Aorta (tissue), 5 donors: ENCODE measurements at places on chromosomes 1 and 21. TPM values are rescaled to one million over a fixed set of nuclear protein-coding genes. Genes with fewer than 3 reads are reported as not detected.

The DHRS3 gene
- total RNA-seq = 117 TPM

GRCh38 chr21:44853601-44854390 is 19.7 kb downstream of the PTTG1IP start:
- H3K4me3 ChIP-seq = no peak overlapping the region
- H3K27me3 ChIP-seq = no peaks in the 10 kb centered on the region
- H3K27ac ChIP-seq = no peak overlapping the region
- DNase-seq = peak; percentile 42
- no peaks in the 10 kb centered on the region for H3K4me1 ChIP-seq
- H3K36me3 ChIP-seq = peaks cover 20% of the 10 kb centered on the region

The CFHR2 gene
- not detected for total RNA-seq

The PLA2G2A gene
- total RNA-seq = 2,513 TPM

DNA sequence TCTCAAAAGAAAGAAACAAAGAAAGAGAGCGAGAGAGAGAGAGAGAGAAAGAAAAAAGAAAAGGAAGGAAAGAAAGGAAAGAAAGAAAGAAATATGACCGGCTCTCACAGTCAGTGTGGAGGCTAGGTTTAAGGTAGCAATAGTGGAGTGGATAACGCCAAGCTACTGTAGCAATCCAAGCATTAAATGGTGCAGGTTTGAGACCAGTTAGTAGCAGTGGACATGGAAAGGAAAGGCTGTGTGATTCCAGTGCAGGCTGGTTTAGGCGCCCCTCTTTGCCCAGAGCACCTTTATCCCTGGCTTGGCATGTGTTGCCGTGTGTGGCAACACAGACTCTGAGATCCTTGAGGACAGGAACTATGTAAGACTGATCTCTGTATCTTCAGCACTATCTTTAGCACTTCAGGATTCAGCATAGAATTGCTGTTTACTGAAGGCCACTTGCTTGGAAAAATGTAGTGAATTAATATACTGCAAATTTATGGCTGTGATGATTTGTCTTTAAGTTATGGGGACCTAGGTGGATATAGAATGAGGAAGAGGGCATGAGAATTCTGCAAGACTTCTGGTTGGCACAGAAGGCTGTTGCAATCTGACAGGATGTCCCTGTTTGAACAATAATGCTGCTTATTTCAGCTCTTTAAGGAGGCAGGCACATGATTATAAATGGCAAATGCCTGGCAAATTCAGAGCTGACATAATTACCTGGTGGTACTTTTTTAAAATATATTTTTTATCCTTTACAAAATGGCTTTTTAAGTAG is 10.8 kb upstream of the OSBPL9 start:
- H3K4me1 ChIP-seq = no peaks in the 10 kb centered on the region
- no peaks in the 10 kb centered on the region for H3K27me3 ChIP-seq
- no peak overlapping the region for H3K27ac ChIP-seq
- H3K4me3 ChIP-seq = no peak overlapping the region

GRCh38 chr1:211497489-211498045 is 5.6 kb upstream of the RD3 start:
- no peaks in the 10 kb centered on the region for H3K36me3 ChIP-seq
- no peaks in the 10 kb centered on the region for H3K4me1 ChIP-seq
- H3K27ac ChIP-seq = no peak overlapping the region
- H3K27me3 ChIP-seq = peaks cover 3% of the 10 kb centered on the region

The DMBX1 gene
- not detected for total RNA-seq

- no peaks in the 10 kb centered on the region for H3K4me1 ChIP-seq
- no peak overlapping the region for H3K27ac ChIP-seq
Observed at GRCh38 chr1:207740207-207740606, 11.6 kb upstream of the CD46 start.

- no peaks in the 10 kb centered on the region for H3K4me1 ChIP-seq
- no peaks in the 10 kb centered on the region for H3K36me3 ChIP-seq
- H3K27ac ChIP-seq = no peak overlapping the region
Observed at GRCh38 chr1:40921981-40922677, 57.4 kb upstream of the CTPS1 start.

DNA sequence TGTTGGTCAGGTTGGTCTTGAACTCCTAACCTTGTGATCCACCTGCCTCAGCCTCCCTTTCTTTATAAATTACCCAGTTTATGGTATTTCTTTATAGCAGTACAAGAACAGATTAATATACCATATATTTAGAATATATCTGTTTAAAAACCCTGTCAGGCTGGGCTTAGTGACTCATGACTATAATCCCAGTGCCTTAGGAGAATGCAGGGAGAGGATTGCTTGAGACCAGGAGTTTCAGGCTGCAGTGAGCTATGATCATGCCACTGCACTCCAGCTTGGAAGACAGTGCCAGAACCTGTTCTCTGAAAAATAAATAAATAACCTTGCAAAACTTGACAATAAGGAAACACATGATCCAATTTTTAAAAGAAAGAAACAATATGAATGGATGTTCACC is 43.9 kb downstream of the ZNF684 start:
- H3K27me3 ChIP-seq = no peaks in the 10 kb centered on the region
- H3K36me3 ChIP-seq = no peaks in the 10 kb centered on the region
- no peak overlapping the region for H3K27ac ChIP-seq
- no peak for DNase-seq

DNA sequence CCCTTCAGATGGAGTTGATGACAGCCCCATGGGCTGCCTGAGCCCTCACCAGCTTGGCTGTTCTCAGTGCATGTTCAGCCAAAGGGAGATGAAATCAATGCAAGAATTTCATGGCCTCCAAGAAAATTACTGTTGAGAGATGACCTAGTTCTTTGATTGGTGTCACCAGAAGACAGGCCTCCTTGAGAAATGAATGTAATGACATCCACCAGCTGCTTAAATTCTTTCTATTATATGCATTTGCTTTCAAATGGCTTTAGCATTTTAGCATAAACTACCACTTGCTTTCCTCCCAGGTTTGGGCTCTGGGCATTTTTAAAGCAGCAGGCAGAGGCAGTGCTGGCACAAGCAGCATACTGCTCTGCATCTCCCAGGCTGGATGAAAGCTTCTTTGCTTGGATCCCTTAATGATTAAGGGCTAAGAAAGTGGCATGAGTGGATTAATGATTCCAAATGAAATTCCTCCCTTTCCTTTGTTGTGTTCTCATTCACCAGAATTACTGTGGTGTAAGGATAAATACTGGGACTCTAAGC is 278.4 kb downstream of the ZNF326 start:
- H3K4me3 ChIP-seq = no peak overlapping the region
- no peak for DNase-seq
- H3K27ac ChIP-seq = no peak overlapping the region
- no peaks in the 10 kb centered on the region for H3K27me3 ChIP-seq

The CR1L gene
- total RNA-seq = not detected

The PDZK1IP1 gene
- 0.71 TPM for total RNA-seq

The CFHR1 gene
- total RNA-seq = 1.9 TPM

The DNM3 gene
- total RNA-seq = 5.1 TPM

- peaks cover 4% of the 10 kb centered on the region for H3K4me1 ChIP-seq
- H3K36me3 ChIP-seq = no peaks in the 10 kb centered on the region
- H3K27me3 ChIP-seq = no peaks in the 10 kb centered on the region
- peak overlapping the region; percentile 97 for H3K27ac ChIP-seq
Observed at GRCh38 chr1:226110249-226111097, 48.0 kb downstream of the H3-3A start.

The ANKRD65 gene
- 1.5 TPM for total RNA-seq
